ENCODE measurements at places on chromosomes 2 and 18.
A peak's percentile ranks its signal among the peaks of the same experiment; 100 is the strongest.

- no peak for DNase-seq
These were observed 65.5 kb upstream of the PMAIP1 start for GRCh38 chr18:59834267-59834666.

GRCh38 chr2:241924069-241924908, 54.8 kb downstream of the RTP5 start:
- DNase-seq: no peak

- DNase-seq: peak; percentile 7
These were observed 66.7 kb upstream of the DNAJC10 start for GRCh38 chr2:182649316-182649715.

DNA sequence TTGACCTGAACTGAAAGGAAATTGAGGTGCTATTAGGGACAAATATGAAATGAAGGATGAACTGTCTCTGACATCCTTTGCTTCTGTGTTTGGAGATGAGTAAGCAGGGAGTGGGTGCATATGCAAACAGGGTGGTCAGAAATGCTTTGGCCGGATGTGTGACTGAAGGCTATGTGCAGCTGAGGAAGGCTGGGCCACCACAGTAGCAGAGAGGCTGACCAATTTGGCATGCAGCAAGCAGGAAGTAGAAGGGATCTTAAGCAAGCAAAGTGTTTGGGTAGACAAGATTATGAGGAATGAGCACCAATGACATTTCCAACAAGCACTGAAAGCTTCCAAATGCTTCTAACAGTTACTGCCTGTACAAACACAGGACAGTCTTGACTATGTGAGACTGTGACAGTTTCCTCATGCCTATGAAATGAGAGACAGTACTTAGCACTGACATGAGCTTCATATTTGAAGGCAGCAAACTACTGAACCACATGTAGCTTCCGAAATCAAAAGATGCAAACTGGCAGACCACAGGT, 3.3 kb upstream of the ACTR3 start:
- DNase-seq: no peak

- no peak for DNase-seq
These were observed 264.1 kb downstream of the EXOC6B start for GRCh38 chr2:72561621-72562318.

DNA sequence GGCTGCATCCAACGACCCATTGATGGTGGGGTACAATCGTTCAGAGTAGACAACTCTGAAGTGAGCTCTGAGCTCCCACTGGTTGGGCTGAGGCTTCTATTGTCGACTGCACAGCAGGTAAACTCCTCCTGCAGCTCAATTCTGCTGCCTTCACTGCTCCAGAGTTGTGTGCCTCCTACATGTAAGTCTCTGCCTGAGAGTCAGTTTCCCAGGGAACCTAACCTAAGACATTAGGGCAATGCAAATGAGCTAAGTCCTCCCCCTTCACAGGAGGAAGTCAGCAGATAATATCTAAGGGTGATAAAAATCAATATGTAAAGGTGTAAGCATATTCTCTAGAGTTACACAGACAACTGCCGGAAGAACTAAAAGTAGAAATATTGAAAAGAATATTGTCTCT, 22.5 kb upstream of the ACYP2 start:
- no peak for DNase-seq

DNA sequence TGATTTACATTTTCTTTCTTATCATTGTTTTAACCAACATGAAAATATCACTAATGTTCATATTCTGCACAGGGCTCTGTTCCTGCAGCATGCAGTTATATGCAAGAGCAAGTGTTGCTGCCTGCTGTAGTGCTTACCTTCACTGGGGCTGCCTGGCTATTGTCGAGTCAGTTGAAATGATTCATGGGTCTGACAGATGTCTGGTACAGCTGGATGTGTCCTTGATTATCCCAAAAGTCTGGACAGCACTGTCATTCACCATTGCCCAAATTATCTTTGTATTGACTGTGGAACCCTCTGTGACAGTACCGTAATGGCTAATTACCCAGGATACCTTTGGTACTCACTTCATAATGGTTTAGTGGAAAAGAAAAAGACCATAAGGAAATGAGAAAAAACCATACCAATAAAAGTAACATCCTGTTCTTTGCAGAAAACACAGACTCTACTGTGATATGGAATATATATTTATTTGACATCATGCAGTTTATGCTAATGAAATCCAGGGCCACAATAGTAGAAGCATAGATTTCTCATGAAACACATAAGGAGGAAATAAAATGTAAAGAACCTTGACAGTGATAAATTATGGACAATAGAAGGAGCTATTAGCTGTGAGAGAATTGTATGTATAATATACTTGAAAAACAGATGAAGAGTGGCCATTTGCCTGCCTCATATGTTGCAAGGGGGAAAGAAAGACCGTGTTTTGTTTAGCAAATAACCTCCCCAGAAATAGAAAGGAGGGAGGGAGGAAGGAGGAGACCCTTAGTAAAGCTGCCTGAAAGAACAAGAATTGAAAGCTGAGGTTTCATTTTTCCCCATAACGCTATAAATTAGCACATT, 249.8 kb upstream of the ATP5MC3 start:
- no peak for DNase-seq

Data from NCI-H524 treated with DMSO at 0.1 percent for 48 hours (cell line).